ENCODE measurements at places on chromosomes 1 and 21. TPM values are rescaled to one million over a fixed set of nuclear protein-coding genes. Genes with fewer than 3 reads are reported as not detected.

TRAF3IP3 gene
- not detected for total RNA-seq

LCE2C gene
- not detected for total RNA-seq

PTGER3 gene
- total RNA-seq: not detected

SLC30A2 gene
- total RNA-seq: 0.88 TPM

GRCh38 chr1:23202263-23202749 is 15.0 kb downstream of the HTR1D start:
- no peak for DNase-seq
